ENCODE measurements at places on chromosomes 2 and 18.

DNA sequence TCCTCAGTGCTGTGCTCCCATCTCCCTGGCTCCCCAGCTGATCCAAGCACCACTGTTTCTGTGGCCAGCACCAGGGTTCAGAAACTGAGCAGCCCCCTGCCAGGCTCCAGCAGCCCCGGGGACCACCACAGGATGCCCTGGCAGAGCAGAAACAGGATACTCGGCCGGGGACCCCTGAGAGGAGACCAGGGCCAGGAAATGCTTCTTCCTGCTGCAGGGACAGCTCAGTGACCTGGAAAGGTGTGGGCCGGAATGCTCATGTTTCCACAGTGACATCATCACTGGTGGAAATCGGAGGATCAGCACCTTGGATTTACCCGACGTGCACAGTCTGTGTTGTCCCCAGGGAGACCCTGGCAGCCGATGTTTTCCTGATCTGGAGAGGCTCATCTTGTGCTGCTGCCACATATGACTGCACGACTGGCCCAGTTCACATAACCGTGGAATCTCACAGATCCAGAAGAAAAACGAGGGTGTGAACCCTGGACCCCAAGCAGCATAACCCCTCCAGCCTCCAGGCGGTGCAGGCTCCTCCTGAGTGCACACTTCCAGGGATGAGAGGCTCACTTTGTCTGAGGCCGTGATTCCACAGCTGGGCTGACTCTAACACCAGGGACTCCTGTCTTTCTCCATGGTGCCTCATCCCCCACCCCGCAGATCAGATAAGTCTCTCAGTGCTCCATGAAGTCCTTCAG is 58.0 kb downstream of the DDX1 start:
- DNase-seq: no peak

DNA sequence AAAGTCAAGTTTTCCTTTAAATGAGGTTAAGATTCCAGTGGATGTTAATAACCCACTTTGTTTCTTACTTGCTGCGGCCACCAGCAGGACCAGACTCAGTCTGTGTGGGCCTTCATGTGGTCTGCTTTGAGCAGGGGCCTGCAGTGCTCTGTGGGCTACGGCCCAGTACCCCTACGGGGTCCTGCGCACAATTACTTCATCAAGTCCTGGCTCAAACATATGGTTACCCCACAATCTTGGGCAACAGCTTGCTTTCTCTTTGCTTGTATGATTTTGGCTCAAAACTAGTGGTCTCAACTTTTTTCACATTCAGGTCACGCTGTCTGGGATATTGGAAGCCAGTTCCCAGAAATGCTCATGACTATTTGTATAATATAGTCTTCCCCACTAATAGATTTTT is 64.2 kb downstream of the PTPN2 start:
- no peak for DNase-seq

- DNase-seq: no peak
Observed at GRCh38 chr2:45533771-45534170, 77.3 kb downstream of the SRBD1 start.

DNA sequence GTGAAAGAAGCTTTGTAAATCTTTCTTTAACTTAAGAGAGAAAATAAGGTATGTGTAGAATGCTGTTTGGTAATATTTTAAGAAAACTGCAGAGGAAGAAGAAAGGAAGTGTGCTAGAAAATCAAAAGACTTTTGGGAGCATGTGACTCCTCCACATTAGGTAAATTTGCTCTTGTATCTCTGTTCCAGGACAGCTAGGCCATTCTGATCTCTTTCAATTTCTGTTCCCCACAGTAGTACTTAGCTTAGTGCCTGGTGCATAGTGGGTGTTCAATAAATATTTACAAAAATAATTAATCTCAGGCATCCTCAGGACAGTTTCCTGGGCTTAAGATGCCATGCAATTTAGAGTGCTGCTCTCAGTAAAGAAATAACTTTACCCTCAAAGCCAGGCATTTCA is 105.0 kb downstream of the GPD2 start:
- DNase-seq: no peak

GRCh38 chr2:144849612-144850011 is 329.7 kb upstream of the ZEB2 start:
- DNase-seq: no peak

- no peak for DNase-seq
Observed at GRCh38 chr2:47065771-47066380, 89.2 kb downstream of the STPG4 start.

DNA sequence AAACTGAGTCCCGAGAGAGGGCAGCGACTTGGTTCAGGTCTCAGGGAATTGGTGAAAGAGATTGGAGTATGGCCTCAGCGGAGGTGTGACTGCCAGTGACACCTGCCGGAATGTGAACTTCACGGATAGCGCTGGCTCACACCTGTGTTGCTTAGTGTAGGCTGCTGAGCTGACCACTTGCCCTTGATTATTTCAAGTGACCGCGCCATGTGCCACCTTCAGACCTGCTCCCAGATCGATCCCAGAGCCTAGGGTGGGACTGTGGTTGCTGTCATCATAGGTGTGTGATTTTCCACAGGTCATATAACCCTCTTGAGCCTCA is 134.8 kb downstream of the GLI2 start:
- no peak for DNase-seq

DNA sequence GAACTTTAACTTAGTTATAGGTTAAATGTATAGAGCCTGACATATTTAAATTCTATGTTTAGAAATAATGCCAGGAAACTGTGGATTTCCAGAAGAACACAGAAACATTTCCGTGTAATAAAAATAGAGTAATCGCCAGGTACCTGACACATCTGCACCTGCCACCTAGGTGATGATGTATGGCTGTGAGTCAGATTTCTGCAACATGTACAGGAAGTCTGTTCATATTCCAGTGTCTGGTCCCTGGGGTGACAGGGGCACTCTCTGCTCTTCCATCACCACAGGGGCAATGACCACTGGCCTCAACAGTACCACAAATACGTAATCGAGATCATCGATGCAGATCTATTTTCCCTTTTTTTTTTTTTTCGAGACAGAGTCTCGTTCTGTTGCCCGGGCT is 101.1 kb upstream of the LPIN2 start:
- DNase-seq: no peak

GRCh38 chr18:5653802-5654201 is 110.0 kb upstream of the EPB41L3 start:
- DNase-seq: no peak
